ENCODE measurements at places on chromosomes 5 and 9. TPM values are rescaled to one million over a fixed set of nuclear protein-coding genes. Genes with fewer than 3 reads are reported as not detected.

SPATA9 gene
- not detected for total RNA-seq

GLRX gene
- total RNA-seq: 151 TPM

LAMC3 gene
- 2.1 TPM for total RNA-seq

PRSS3 gene
- total RNA-seq: 8.8 TPM

CEMIP2 gene
- 80.2 TPM for total RNA-seq

TMEM141 gene
- 69.2 TPM for total RNA-seq

SLC4A9 gene
- total RNA-seq: not detected

PDLIM4 gene
- total RNA-seq: 1.0 TPM

PLPPR1 gene
- not detected for total RNA-seq

IL6ST gene
- total RNA-seq: 66.6 TPM

HINT1 gene
- total RNA-seq: 411 TPM

PRRT1B gene
- not detected for total RNA-seq

Measured in A549 treated with dexamethasone at 1 μM for 4 hours (cell line).